ENCODE measurements at places on chromosomes 5 and 9. TPM values are rescaled to one million over a fixed set of nuclear protein-coding genes. Genes with fewer than 3 reads are reported as not detected.

GRCh38 chr5:14442536-14442935 lies 139.1 kb upstream of the OTULINL start:
- no peak for DNase-seq

The ARRDC3 gene
- 18.9 TPM for total RNA-seq

- DNase-seq = no peak
Observed at GRCh38 chr5:123429221-123429954, 6.2 kb upstream of the CEP120 start.

DNA sequence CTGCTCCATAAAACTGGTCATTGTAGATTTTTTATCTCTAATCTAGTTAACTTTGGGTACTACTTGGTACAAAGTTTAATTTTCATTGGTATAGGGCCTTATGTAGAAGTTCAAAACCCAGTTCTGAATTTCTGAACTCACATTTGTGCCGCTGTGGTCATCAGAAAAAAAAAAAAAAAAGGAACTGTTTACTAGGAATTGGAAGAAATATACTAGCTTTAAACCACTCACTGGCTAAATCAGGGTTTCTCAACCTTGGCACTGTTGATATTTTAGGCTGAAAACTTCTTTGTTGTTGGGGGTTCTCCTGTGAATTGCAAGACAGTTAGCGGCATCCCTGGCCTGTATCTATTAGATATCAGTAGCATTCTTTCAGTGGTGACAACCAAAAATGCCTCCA lies 4.1 kb upstream of the ZFYVE16 start:
- no peak for DNase-seq

DNA sequence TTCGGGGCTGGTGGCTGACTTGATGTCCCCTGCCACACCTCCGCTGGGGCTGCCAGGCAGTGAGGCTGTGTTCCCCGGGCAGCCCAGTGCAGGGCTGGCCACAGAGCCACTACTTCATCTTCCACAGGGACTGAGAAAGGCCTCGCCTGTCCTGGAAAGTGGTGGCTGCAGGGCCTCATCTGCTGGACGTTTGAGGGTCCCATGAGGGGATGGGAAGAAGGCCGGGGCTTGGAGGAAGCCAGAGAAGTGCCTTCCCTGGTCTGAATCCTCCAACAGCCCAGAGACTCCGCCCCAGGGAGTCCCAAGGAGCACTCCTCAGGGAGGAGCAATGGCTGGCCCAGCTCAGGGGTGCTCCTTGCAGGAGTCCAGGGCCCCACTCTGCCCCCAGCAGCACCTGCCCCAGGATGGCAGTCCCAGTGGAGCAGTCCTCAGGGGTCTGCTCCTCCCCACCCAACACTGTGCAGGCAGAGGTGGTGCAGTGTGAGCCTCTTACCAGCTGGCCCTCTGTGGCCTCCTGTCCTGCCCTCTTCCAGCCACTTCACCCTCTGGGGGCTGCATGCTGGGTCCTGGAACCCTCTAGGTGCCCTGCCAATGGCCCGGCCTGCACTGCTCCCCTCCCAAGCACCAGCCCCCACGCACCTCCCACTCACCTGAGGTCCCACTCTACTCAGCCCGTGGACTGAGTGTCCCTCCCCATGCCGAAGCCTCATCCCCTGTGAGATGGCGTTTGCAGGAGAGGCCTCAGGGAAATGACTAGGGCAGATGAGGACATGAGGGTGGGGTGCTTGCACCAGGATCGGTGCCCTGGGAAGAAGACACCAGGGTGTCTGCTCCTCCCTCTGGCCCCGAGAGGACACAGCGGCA lies 47.3 kb upstream of the COL5A1 start:
- DNase-seq = no peak

The UAP1L1 gene
- 14.0 TPM for total RNA-seq

The POU5F2 gene
- total RNA-seq = 0.60 TPM

Measured in left cardiac atrium (tissue), 4 donors.